GM12891 (cell line): ENCODE measurements at places on chromosomes 7 and 10.

GRCh38 chr10:61024856-61025201, 80.8 kb upstream of the RHOBTB1 start:
- DNase-seq = no peak

GRCh38 chr7:80047856-80048459, 86.7 kb upstream of the GNAI1 start:
- no peak for DNase-seq

- DNase-seq = no peak
These were observed 333.9 kb downstream of the AUTS2 start for GRCh38 chr7:69932034-69932628.

- DNase-seq = no peak
These were observed 534.6 kb upstream of the PHF14 start for GRCh38 chr7:10439027-10439426.

- peak; percentile 61 for DNase-seq
These were observed 240.2 kb upstream of the INHBA start for GRCh38 chr7:41943094-41943577.

DNA sequence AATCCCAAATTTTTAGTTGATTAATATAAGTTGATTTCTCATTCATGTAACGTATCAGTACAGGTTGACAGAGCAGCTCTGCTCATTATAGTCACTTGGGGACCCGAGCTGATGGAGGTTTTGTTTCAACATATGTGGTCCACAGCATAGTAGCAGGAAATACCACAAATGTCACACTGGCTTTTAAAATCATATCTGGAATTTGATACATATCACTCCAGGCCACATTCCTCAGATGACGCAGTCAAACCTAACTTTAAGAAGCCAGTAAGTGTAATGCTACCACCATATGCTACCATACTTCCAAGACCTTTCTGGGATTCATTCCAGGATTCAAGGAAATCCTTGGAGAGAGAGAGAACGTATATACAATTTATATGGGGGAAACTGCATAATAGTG, 156.3 kb downstream of the PHF14 start:
- DNase-seq = no peak

DNA sequence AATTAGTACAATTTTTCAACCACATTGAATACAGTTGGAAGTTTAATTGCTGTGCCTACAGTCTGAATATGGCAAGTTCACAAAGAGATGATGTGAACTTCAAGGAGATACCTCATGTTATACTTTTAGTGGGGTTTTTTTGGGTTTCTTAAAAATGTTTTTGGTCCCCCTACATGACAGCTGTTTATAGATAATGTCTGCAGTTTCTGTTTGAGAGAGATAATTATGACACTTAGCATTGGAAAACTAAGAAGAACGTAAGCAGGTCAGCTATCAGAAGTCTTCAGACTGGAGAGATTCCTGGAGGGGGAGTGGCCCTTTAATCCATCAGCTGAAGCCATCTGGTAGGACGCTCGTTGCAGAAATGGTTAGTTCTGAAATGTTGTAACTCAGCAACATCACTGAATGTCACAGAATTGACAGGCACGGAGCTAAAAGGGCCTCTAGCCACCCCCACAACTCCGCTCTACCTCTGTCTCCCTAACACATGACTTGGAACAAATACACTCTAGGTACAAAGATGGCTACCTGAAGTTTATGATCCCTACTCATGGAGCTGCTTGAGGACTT, 29.0 kb downstream of the TIMM23 start:
- no peak for DNase-seq

DNA sequence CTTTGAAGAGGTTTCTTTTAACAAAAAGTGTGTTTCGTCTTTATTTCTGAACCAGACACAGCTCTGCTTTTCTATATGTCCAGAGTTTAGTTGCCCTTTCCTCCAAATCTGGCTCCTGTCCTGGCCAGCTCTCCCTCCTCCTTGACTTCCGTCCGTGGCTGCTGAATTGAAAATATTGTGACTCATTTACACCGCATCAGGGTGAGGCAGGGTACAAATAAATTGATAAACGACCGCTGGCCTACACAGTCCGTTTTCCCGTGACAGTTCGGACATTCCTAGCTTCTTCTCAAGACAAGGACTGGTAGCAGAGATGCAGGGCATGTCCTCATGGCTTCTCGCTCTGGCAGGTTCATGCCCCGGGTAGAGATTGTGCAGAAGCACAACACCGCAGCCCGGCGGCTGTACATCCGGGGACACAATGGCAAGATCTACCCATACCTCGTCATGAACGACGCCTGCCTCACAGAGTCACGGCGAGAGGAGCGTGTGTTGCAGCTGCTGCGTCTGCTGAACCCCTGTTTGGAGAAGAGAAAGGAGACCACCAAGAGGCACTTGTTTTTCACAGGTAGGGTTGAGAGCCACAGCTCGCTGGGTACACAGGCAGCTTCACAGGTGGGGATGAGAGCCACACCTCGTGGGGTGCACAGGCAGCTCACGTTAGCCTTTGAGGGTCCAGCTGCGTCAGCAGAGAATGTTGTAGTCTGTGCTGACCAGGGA, 126.6 kb downstream of the TRRAP start:
- DNase-seq = no peak

GRCh38 chr7:130982651-130983050, 248.6 kb upstream of the KLF14 start:
- DNase-seq = no peak

GRCh38 chr7:92761391-92762097, 74.8 kb downstream of the CDK6 start:
- DNase-seq = no peak

DNA sequence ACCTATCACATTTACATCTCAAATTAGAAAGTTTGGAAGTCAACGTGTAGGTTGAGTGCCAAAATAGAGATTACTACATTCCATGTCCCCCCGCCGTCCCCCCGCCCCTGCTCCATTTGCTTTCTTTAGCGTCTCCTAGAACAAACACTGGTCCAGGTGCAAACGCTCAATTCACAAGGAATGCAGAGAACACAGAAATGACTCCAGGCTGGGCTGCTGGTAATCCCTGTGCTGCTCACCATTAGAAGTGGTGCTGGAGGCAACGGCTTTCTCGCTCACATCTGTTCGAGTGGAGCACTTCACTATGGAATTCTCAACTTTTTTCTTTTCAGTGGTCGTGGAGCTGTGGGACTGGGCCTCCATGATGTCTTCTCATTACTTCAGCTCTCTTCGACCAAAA, 14.1 kb downstream of the GLI3 start:
- DNase-seq = no peak

- peak; percentile 50 for DNase-seq
These were observed 41.8 kb downstream of the CHST3 start for GRCh38 chr10:72006026-72006425.

DNA sequence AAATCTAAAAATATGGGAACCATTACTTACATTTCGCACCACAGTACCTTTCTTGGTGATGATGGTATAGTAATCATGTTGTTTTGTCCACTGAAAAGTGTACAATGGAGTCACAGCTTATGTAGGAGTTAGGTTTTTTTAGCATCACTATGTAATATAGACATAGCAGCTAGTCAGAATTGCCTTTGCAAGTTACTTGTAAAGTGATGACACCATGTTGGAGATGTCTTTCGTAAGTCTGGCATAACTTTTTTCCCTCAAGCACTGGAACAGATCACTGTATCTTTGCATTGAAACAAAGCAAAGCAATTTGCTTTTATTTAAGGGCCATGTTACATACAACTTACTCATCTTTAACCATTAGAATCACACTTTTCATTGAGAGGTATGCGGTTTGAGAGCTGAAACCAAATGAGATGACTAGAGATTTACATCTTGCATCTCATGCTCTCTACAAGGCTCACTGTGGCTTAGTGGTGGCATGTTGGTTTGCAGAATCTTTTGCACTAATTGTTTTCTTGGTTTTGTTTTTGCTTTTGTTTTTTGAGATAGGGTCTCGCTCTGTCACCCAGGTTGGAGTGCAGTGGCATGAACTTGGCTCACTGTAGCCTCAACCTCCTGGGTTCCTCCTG, 18.3 kb downstream of the UBN2 start:
- DNase-seq = no peak

DNA sequence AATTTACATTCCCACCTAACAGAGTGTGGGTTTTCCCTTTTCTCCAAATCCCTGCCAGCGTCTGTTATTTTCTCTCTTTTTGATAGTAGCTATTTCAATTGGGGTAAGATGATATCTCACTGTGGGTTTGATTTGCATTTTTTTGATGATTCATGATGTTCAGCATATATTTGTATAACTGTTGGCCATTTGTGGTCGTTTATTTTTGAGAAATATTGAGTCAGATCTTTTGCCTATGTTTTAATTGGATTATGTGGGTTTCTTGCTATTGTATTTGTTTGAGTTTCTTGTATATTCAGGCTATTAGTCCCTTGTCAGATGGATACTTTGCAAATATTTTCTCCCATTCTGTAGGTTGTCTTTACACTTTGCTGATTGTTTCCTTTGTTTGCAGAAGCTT, 193.8 kb downstream of the ABCA13 start:
- no peak for DNase-seq

DNA sequence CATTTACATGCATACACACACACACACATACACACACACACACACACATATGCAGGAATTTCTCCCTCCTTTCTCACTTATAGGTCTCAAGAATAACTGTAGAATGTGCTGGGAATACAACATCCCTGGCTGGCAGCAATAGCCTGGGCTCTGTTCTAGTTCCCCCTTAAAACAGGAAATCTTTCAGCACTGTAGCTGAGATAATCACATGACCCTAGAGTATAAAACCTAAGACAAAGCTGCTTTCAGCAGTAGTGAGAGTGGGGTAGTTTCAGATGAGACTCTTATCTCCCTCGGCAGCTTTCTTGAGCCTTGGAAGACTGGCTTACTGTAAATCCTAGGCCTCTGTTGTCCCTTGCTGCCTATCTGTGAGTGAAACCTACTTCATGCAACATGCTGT, 137.4 kb upstream of the AKR1E2 start:
- DNase-seq = no peak

DNA sequence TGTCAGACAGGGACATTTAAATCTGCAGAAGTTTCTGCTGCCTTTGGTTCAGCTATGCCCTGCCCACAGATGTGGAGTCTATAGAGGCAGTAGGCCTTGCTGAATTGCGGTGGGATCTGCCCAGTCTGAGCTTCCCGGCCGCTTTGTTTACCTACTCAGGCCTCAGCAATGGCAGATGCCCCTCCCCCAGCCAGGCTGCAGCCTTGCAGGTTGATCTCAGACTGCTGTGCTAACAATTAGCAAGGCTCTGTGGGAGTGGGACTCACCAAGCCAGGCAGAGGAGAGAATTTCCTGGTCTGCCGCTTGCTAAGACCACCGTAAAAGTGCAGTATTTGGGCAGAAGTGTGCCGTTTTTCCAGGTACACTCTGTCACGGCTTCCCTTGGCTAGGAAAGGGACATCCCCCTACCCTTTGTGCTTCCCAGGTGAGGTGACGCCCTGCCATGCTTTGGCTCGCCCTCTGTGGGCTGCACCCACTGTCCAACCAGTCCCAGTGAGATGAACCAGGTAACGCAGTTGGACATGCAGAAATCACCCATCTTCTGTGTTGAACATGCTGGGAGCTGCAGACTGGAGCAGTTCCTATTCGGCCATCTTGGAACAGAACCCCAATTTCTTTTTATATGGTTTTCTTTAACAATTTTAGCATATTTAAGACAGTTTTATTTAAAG, 28.4 kb upstream of the VWDE start:
- DNase-seq = no peak

GRCh38 chr7:28067171-28067570, 113.4 kb downstream of the JAZF1 start:
- DNase-seq = no peak
